ENCODE measurements at places on chromosomes 6 and 20.

DNA sequence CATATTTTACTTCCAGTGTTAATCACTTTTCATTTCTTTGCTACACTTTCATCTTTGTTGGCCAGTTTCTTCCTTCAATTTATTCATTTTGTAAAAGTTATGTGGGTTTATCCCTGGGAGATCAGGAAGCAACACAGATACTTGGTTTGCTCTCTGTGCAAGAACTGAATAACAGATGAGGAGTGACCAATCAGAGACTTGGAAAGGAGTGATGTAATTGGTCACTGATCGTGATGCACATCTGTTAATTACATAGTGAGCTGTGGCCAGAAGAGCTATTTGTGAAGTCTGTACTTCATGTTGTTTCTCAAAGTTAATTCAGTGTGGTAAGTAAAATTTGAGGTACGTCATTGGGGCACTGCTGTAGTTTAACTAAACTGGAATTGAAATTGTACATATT is 21.3 kb downstream of the ANKRD6 start:
- DNase-seq, result no peak

DNA sequence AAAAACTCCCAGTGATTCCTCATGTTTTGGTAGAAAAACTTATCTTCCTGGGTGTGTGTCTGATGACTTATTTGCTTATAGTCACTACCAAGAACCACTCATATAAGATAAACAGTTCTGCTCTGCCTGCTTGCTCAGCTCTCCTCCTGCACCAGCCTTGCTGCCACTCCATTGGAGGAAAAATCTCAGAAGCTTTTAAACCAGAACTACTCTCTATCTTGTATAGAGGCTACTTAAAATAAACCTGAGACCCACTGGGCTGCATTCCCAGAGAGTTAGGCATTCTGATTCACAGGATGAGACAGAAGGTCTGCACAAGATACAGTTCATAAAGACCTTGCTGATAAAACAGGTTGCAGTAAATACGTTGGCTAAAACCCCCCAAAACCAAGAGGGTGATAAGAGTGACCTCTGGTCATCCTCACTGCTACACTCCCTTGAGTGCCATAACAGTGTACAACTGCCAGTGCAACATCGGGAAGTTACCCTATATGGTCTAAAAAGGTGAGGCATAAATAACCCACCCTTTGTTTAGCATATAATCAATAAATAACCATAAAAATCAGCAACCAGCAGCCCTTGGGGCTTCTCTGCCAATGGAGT is 728.3 kb downstream of the EPHA7 start:
- no peak for DNase-seq

DNA sequence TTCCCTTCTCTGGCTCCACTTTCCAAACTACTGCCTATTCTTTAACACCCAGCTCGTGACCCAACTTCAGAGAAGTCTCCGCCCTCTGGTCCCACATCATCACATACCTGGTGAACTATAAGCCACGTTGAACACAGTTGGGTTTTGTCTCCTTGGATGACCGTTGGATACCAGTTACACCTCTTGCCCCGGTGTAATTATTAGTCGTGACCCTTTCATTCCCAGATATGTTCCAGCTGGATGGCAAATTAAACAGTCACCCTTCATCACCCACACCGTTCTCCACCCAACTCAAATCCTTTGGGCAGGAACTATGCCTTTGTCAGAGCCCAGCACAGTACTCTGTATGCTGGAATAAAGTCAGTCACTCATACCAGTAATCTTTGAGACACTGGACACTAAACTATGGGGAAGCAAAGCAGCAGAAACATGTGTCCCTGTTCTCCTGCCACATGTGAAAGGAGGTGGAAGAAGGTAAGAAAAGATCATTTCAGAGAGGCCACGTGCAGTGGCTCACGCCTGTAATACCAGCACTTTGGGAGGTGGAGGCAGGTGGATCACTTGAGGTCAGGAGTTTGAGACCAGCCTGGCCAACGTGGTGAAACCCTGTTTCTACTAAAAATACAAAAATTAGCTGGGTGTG is 22.5 kb downstream of the PLAGL2 start:
- no peak for DNase-seq

DNA sequence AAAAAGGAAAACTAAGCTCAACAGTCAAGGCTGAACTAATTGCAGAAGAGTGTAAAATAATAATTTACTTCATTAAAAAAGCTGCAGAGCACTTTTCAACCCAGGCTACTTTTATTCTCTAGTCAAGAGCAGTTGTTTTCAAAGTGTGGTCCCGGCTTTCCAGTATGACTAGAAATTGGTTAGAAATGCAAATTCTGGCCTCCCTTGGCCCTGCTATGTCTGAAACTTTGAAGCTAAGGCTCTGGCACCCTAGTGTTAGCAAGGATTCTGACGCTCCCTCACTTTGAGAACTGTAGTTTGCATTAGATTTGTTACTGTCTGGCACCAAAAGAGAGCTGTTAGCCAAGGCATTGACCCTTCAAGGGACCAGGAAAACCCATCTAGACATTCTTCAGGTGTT is 9.5 kb upstream of the NXT1 start:
- DNase-seq, result no peak

DNA sequence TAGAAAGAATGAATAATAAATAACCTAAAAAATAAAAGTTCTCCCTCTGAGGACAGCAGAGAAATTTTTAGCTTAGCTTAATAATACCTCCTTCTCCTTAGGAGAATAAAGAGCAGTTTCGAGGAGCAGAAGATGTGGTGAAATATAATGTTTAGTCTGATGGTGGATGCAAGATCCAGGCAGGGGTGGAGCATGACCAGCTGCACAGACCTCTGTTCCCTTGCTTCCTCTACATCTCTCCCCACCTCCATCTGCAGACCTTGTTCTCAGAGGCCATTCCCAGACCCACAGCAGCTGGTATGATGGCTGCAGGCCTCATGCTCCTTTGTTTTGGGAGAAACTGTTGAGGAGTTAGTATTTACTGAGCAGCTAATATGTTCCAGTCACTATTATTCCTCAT is 1.5 kb downstream of the BTN3A2 start:
- DNase-seq, result no peak

- DNase-seq, result no peak
Measured at GRCh38 chr6:153143200-153143599, 12.1 kb upstream of the RGS17 start.
